ENCODE measurements at places on chromosomes 2 and 18.

GRCh38 chr2:58614219-58614618 lies 373.1 kb upstream of the FANCL start:
- no peak for DNase-seq

DNA sequence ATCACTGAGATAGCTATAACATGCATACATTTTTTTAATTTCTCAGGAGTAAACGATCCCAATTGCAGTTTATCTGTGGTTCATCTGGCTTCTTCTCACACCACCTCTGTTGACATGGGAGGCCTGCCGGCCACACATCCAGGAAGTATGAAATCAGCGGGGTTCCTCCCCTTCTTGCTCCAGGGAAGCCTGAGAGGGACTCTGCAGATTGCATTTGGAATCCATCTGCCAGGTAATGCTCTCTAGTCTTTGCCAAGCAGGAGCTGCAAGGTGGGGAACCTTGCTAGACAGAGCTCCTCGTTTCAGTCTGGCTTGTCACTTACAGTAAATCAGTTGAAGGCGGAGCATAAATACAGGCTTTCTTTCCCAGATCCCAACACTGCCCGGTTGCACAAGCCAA lies 49.9 kb downstream of the SOX11 start:
- no peak for DNase-seq

DNA sequence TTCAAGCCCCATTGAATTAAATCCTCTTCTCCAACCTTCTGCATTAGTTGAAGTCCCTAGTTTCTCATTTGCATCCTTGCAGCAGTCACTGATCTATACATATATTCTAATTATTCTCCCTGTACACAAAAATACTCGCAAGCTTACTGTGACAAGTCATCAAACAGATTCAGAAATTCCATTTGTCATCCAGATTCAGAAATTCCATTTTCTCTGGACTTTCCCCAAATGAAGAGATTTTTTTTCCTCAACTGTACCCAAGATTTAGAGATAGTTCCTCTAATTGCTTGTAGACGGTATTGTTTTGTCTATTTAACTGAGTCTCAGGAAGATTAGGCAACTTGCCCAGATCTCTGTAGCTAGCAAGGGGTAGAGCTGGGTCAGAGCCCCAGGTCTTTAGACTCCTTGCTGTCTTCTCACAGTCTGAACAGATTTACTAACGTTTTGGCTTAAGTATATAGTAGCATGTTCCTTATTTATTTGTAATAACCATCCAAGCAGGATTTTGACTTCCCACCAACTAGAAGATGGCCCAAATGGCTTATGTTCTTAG lies 34.2 kb downstream of the RAB12 start:
- no peak for DNase-seq

DNA sequence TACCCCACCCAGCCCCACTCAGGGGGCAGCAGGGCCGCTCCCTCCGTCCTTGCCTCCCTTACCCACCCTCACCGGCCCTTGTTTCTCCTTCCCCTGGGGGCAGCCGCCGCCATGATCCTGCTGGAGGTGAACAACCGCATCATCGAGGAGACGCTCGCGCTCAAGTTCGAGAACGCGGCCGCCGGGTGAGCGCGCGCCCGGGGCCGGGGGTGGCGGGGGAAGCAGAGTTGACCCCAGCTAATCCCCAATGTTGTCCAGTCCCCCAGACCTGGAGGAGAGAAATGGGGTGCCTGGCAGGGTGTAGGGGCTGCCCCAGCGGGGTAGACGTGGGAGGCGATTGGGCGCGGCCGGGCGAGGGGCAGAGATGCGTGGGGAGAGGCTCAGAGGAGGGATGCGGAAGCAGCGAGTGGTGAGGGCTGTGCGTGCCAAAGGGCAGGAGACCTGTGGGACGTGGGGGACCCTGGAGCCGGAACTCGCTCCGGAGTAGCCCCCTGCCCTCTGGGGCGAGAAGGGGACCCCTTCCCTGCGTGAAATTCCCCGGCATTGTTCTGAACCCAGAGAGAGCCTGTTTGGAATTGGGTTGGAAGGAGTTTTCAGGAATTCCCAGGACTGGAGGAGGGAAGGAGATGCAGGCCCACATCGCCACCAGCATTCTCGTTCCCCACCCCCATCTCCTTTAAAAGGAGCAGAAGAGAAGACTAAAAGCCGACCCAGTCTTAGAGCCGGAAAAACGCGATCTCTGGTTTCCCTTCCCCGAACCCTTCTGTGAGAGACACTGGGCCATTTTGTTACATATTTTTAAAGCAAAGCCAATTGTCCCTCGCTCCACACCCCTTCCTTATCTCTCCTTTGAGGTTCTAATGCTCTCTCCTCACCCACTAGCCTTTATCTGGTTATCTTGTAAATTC lies 625 bp downstream of the ARPC2 start:
- DNase-seq, result peak; percentile 80

GRCh38 chr2:67399831-67400489 lies 2.8 kb downstream of the ETAA1 start:
- no peak for DNase-seq

DNA sequence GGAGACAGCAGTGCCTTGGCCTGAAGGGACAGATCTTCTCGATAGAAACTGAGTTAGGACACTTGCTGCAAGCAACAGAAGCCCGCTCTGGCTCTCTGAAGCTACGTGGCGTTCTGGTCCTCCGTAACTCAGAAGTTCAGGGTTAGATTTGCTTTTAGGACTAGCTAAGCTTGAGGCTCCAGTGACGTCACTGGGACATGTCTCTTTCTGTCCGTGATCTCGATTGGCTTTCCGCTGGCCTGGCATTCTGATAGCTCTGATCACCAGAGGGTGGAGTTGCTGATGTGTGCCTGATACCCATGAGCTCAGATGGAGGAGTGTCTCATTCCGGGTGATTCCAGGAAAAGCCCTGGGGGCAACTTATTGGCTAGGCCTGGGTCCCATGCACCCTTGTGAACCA lies 75.0 kb downstream of the GLI2 start:
- no peak for DNase-seq

DNA sequence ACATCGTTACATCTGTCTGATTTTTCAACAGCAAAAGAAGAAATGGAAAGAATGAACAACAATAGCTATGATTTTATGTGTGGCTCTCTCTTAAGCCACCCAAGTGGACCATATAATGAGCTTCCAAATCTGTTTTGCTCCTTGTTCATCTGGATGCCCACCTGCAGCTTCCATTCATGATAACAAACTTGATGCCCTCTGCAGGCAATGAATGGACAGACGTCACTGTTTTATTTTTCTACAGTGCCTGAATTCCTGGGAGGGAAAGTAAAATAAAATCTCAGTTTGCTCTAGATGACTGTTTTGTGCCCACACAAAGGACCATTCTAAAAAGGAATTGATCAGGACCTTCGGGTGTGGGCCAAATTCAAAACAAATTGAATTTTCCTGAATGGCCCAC lies 5.0 kb downstream of the MREG start:
- DNase-seq, result no peak

DNA sequence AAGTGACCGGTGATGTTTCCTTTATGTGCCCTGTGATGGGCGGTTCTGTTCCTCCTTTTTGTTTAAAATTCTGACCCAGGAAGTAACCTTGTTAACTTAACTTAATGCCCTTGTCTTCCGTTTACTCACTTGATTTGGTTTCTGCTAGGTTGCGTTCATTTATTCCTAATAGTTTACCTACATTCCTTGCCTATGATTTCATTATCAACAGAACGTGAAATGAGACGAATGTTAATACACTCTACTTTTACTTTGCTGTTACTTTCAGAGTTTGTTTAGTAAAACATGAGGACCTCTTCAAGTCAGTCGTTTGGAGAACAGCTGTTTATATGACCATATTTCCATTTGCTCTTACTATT lies 638 bp downstream of the CEP192 start:
- no peak for DNase-seq

DNA sequence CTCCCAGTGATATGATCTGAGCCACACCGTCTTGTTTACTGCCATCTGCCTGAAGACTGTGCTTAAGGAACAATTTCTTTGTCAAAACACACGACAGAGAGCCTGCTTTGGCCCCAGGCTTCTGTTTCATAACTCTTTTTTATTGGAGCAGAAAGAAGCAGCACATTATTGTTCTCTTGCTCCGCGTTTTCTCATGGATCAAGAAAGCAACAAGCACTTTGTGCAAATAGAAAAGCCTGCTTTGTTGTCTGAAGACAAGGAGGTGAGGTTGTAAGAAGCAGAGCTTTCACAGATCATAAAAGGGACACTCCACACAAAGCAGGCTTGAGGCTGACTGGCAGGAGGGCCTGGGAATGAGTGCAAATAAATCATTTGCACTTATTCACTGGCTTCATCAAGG lies 118.3 kb upstream of the FAM136A start:
- no peak for DNase-seq
